ENCODE measurements at places on chromosomes 2 and 18.

GRCh38 chr2:71558300-71559051 lies 105.1 kb downstream of the DYSF start:
- DNase-seq, result no peak

DNA sequence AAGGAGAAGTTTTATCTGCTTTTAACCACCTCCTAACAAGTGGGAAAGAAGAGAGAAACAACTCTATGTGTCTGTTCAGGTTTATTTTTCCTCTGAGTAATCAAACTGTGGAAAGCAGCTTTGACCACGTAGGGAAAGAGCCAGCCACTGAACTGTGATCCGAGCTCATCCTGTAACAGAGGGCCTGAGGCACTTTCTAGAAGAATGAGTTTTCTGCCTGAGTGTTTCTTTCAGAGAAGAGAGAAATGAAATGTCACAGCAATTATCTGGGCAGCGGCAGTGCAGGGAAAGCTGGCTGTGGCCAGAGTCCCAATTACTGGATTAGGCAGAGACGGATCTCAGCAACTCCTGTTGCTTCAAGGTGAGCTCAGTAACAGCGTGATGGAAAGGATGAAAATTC lies 151.9 kb downstream of the CD226 start:
- DNase-seq, result no peak

- DNase-seq, result no peak
Observed at GRCh38 chr18:28086670-28087552, 90.0 kb downstream of the CDH2 start.

- DNase-seq, result no peak
Observed at GRCh38 chr2:226893216-226893615, 57.4 kb downstream of the RHBDD1 start.

DNA sequence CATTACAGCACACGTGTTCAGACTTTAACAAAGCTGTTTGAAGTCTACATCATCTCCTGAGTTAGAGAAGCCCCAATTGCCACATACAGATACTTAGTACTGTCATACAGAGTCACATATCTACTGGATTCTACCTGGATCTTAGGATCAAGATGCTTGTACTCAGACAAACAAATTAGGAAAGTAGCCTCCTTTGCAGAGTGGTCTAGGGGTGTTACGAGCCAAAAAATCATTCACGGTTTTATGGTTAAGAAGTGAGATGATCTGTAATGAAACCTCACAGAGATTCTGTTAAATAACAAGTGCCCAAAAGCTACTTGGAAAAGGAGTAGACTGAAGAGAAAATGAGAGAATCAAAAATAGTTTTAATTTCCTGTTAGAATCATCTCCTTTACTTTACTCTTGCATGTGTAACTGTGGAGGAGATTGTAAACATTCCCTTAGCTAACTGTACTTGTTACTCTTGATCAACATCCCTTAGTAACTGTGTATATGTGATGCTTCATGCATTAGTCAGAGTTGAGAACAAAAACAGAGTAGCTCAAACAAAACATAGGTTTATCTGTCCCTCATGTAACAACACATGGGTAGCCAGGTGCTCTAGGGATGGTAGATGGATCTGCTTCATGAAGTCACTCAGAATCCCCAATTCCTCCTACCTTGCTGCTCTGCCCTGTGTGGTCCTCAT lies 16.4 kb upstream of the IL1RL1 start:
- no peak for DNase-seq

- no peak for DNase-seq
Observed at GRCh38 chr2:223062396-223062795, 10.4 kb downstream of the KCNE4 start.

DNA sequence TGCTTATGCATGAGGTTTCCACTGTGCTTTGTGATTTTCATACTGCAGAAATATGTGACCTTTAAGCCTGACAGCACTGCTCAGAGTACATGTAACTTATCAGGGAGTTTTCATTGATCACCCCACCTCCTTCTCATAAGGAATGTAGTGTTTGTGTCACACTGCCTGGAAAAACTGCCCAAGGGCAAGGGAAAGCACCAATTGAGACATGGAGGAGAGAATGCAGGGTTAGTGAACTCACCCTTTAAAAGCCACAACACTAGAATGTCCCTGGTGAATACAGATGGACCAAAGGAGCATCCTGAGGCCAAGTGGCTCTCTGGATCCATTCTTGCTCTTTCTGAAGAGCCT lies 147.2 kb upstream of the SPATS2L start:
- DNase-seq, result no peak
